NCI-H1048 (cell line): ENCODE measurements at places on chromosomes 4 and X.

DNA sequence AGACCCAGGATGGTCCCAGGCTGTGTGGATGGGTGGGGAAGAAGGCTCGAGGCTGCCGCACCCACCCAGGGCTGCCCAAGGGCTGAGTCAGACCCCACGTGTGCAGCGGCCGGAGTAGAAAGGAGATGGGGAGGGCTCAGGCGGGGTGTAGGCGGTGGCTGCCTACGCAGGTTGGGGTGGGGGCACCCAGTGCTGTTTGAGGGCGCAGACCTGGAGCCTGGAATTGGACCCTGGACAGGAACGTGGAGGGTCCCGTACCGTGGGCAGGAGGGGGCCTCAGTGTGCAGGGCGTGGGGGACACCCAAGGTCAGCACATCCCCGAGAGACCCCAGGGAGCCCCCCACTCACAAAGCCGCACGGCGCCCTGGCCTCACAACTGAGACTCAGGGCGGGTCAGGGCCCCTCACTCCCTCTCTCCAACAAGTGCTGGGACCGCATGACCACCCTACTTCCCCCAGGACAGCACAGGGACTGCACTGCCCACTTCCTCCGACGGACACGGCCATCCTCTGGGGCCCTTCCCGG lies 79.9 kb downstream of the FAM53A start:
- no peak for DNase-seq

DNA sequence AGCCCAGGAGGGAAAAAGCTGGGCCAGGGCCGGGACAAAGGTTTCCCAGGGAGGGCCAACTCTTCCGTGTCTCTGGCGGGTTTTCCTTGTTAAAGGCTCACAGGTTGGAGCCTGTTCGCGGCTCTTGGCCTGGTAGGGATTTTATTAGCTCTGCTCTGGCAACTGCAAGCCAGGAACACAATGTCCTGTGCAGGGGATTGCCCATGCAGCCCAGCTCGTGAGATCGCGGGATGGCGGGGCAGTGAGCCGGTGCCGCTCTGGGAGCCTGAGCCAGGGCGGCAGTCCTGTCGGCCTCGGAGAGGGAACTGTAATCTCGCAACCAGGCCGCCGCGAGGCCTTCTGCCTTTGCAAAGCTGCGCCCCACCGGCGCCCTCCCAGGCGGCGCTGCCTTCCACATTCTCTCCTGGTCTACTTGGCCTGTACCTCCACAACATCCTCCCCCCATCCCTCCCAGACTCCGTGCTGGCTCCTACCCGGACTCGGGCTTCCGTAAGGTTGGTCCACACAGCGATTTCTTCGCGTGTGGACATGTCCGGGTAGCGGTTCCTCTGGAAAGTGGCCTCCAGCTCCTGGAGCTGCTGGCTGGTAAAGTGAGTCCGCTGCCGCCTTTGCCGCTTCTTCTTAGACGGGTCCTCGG lies 2.1 kb downstream of the PITX2 start:
- DNase-seq, result no peak

DNA sequence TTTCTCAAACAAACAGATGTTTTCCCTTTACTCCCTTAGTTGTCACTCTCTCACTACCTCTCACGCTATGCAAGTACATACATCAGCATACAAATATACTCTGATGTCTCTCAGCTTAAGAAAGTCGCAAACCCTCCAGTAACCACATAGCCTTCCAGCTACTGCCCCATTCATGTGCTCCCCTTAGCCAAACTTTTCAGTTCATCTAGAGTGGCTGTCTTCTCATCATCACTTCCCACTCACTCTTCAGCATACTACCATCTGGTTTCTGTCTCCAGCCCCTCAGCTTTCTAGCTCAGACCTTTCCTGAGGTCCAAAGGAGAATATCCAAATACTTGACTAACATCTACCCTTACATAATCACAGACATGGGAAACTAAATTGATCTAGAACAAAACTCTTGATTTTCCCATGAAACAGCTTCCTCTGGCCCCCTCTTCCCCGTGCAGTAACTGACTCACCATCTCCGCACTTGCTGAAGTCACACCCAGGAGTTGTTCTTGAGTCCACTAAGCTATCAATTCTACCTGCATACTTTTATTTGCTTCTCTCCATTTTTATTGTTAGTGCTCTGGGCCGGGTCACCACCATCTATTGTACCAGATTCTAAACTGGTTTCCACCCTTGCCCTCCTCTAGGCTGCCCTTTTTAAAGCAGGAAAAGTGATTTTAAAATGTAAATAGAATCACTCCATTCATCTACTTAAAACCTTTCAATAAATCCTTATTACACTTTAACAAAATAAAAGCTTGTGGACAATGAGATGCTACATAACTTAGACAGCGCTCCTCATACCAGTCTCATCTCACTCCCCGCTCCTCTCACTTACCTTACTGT lies 57.2 kb downstream of the CASP6 start:
- no peak for DNase-seq

- DNase-seq, result no peak
These were observed 61.6 kb upstream of the MTMR8 start for GRCh38 chrX:64456828-64457227.

GRCh38 chr4:793093-793861 lies 32.7 kb downstream of the CPLX1 start:
- DNase-seq, result no peak

DNA sequence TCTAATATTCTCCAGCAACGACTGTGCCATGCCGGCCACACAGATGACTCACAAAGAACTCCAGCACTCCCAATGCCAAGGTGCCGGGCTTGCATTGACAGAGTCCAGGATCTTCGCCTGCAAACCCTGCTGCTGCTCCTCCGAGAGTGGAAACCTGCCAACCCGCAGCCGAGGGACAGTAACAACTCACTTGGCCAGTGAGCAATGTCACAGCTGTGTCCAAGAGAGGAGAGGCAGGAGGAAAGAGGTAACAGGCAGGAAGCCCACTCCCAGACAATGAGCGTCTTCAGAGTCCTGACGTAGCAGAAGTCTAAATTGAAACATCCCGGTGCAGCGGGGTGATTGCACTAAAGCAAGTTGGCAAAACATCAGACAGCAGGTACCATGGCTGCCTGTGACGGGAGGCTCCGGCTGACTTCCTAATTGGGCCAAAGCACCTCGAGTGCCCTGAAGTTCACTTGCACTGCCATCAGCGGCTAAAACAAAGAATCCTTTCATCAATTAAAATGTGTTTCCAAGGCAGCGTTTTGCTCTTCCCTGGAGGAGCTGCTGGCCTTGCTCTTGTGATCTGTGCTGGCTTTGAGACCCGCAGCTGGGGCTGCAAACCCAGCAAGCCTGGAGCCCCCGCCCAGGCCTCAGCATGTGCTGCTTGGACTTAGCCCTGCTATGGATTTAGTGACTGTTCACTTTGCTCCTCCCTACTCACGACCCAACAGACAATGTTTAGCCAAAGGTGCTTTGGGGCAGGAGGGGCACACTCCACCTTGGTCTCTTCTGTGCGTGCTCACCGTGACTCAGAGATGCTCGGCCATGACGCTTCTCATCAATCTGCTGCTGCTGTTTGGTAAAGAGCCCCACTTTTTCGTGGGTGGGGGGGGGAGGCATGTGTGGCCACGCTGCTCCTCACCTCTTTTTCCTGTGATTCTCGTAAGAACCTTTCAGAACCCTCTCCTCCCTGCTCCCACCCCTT lies 36.5 kb downstream of the DCTD start:
- no peak for DNase-seq

DNA sequence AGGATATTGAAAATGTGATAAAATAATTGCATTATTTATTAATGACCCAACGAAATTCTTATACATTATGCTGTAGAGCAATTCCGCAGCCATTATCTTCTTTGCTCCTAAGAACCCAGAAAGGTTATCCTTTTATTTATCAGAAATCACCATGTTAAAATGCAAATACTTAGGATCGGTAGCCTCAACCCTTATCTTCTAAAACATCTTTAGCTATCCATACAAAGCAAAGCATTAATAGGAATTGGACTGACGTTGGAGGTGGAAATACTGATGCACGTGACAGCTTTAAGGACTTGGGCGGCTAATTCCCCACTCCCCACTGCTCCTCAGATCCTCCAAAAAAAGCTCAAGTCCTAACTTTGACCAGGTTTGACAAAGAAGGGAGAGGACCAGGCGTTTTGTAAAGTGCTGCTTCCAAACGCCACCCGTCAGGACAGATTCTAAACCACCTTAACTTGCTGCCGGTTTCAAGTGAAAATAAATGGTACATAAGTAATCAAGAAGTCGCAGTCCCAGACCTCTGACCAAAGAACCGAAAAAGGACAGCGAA lies 539 bp upstream of the SPCS3 start:
- no peak for DNase-seq

DNA sequence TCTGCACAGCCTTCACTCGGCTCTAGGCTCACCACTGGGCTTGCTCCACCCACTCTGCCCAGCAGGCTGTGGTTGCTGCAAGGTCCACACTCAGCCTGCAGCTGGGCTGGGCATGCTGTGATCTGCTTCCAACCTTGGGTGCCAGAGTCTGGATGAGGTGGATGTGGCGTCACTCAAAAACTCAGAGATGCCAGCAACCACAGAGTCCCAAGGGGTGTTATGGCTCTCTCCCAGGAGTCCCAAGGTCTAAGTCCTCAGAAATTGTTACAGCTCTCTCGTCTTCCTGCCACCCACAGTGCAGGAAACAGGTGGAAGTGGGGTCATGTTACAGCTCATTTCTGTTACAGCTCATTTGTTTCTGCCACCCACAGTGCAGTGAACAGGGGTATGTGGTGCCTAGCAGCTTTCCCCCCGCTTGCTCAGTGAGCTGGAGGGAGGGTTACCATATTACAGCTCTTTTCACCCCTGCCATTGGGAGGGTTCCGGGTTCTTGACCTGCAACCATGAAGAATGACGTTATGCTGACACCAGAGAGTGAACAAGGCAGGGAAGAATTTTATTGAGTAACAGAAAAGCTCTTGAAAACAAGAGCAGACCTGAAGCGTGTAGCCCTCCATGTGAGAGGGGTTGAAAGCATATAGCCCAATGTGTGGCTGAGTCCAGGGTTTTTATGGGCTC lies 893.9 kb downstream of the PCDH7 start:
- no peak for DNase-seq

DNA sequence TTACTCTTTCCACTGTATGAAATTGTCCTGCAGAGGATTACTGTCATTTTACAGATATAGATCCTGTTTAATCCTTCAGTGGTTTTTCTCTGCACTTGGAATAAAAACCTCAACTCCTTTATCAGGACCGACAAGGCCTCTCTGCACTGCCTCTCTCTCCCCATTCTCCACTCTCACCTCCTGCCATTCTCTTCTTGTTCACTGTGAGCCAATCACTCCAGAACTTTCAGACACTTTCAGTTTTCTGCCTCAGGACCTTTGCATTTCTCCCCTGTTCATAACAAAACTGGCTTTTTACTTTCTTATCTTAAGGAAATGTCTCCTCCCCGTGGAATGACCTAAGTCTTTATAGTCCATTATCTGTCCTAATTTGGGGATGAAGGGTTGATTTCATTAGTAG lies 137.3 kb downstream of the ELOVL6 start:
- no peak for DNase-seq

GRCh38 chrX:103806862-103807474 lies 25.1 kb downstream of the RAB9B start:
- DNase-seq, result no peak

GRCh38 chr4:183118141-183118540 lies 19.1 kb downstream of the WWC2 start:
- no peak for DNase-seq

DNA sequence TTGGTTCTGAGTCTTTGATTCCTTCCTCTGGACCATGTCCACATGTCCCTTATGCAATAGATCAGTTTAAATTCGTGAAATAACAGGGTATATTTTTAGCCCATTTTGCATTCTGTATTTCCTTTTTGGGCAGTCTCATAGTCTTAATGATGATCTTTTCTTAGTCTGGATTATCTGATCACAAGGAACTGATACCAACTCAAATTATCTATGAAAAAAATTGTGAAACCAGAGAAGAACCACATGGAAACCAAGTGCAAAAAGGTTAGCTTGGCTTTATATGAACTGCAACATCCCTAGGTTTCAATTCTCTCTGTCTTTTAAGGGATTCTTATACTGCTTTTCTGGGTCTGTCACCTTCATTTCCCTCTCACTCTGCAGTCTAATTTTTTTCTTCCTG lies 608.6 kb upstream of the AADAT start:
- DNase-seq, result no peak

DNA sequence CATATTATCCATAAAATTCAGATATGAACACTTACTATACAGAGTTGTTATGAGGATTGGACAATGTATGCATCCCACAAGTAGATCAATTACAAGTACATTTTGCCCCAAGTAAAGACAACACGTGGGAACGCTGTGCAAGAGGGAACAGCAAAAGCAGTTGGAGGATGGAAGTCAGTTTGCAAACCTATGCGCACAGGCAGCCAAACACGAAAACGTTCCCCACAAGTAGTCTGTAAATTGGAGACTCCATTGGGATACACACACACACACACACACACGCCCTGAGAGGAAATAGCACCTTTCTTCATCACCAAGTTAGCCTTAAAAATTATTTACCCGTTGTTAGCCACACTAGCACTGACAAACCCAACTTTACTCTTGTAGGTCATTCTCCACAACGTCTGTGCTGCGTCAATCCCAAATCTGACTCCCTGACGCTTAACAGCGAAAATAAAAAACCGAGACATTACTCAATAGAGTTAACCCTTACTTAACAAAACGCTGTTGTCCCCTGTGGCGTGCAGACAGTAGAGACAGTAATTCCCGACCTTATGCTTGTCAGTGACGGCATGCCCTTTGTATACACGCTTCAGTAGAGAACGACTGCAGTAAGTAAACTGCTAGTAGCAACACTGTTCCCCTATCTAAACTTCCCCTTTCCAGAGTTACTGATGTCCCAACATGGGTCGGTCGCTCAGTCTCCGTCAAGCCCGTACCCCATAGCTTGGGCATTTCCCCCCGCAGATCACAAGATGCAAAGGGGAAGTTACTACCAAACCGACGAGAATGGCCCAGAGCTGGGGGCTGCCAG lies 730 bp downstream of the MANBA start:
- no peak for DNase-seq

GRCh38 chr4:86055898-86056297 lies 304.0 kb downstream of the MAPK10 start:
- no peak for DNase-seq

DNA sequence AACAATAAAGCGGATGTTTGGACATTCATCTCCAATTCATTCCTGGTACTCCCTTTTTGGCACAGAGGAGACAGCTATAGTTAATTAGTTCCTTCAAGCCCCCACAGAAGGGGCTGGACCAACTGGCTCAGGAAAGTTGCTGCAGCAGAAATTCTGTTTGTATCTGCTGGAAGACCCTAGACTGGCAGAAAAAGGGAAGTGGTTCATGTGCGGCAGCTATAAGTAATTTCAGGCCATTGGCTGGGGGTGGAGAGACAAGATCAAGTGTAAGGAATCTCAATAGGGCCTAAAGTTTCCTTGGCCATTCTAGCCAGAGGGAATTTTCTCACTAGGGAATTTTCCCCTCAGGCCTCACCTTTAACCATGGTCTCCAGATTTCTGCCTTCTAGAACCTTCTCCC lies 89.9 kb upstream of the DHX15 start:
- no peak for DNase-seq
